ENCODE measurements at places on chromosomes 7 and 10.

- no peak for DNase-seq
Observed at GRCh38 chr10:132010483-132010882, 28.8 kb upstream of the BNIP3 start.

DNA sequence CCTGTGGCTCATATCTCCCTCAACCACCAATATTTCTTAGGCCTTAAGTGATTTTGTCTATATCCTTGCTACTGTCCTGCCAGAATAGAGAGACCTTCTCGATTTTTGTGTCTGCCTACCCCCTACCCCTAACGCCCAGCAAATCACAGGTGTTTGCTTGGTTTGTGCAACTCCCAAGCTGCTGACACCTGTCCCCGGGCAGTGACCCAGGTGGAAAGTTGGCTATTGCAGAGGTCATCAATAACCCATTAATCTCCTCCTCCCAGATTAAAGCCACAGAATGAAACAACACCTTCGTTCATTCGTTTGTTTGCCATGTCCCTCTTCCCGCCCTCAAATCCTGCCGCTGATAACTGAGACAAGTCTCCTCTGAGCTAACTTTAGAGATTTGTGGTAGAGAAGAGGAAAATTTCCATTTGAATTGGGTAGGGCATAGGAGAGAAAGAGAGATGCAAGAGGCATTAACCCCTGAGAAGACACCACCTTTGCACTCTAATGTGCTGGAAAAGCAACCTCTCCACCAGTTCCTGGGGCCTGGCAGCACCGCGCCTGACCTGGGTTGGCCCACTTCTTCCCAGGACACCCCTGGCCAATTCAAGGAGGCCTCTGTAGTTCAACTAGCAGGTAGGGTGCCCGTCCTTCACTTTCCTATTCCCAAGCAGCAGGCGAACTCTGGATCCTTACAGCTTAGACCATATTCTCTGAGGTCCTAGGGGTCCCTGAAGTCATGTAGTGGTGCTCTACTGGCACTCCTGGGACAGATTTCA lies 3.0 kb downstream of the NEUROG3 start:
- no peak for DNase-seq

DNA sequence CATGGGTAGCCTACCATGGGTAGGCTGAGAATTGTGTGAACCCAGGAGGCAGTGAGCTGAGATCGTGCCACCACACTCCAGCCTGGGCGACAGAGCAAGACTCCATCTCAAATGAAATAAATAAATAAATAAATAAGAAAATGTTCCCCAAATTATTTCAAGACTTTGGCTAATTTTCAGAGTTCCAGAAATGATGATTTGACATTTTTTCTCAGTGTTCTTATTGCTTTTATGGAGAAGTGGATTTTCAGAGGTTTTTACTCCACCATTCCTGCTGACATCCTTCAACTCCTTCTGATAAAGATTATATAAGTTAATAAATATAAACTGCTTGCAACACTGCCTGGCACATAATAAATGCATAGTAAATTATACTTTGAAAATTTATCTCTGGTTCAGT lies 80.4 kb upstream of the PRKCQ start:
- DNase-seq: no peak

DNA sequence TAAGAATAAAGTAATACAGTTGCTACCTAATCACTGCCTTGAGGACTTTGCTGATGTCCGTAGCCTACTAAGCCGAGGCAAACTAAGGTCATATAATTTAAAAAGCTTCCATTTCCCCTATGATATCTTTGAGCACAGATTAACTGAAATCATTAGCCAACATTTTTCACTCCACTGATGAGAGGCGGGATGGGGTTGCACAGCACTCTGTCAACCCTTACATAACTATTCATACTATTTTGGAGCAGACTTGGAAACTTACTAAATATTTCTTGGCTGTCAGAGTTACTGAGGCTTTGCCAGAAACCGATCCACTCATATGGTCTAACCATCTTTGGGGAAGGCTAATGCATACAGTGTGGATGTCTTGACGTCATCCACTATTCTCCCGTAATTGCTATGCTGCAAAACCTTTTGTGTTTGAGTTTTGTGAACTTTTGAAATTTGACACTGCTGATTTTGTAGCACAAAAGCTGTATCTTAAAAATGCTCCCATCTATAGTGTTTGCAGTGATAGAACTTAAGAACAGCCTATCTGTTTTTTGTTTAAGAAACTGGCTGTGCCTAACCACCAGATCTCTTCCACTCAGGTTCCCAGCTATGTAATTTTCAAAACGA lies 248.7 kb downstream of the TSPAN12 start:
- DNase-seq: no peak

DNA sequence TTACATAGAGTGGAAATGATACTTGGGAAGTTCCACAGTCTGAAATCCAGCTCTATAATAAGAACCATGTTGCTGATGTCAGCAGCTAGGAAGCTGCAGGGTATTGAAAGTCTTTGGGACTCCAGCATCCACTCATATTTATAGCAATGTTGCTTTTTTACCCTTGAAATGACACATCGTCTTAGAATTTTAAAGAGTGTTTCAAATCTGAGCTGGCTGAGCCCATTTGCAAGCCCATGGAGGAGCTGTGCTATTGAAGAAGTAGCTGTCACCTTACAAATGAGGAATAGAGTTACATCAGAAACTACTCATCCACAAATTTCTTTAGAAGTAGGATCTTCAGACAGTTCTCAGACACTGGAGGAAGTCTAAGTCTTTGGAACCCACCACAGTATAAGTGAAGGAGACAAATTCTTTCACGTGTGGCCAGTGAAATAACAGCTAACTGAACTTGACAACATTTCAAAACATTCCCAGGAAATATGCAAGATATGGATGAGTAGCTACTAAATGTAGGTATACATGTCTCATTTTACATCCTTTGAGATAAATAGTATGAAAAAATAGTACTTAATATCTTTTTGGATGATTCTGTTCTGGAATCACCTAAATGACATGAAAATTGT lies 203.6 kb downstream of the ZNF365 start:
- no peak for DNase-seq

GRCh38 chr7:50730446-50731400 lies 52.0 kb downstream of the GRB10 start:
- DNase-seq: no peak

GRCh38 chr7:36814311-36814710 lies 90.0 kb upstream of the AOAH start:
- no peak for DNase-seq

DNA sequence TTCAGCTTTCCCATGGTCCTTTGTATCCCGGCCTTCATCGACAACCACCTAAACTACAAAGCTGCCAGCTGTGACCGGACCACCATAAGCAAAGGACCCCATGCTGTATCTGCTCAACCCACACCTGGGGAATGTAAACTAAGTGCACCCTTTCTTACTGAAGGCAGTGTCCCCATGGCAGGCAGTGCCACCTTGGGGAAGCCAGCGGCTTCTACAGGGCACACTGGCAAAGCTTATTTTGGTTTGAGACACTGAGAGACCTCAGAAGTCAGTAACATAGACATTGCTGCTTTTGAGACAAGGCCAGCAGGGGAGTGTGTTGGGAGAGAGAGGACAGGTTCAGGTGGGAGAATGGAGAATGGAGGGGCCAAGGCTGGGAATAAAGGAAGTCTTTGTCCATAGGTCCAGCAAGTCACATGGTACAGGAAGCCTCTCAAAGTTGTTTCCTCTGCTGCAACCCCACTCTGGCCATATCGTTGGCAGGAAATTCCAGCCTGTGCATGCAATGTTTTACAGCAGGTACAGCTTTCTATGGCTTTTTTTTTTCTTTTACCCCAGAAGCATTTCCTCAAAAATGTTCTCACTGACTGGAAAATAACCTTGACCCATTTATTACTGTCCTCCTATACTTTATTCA lies 85.9 kb upstream of the NPVF start:
- no peak for DNase-seq

DNA sequence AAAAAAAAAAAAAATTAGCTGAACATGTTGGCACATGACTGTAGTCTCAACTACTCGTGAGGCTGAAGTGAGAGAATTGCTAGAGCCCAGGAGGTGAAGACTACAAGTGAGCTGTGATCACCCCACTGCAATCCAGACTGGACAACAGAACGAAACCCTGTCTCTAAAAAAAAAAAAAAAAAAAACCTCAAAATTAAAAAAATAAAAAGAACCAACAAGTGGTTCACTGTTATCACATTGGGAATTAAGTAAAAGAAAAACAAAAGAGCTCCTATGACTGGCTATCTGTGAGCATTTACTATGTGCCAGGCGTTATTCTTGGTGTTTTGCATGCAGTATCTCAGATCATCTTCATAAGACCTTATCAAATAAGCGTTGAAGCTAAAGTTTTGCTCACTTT lies 66.0 kb downstream of the ANLN start:
- DNase-seq: no peak

GRCh38 chr7:149878523-149878921 lies 4.8 kb downstream of the ATP6V0E2 start:
- no peak for DNase-seq

GRCh38 chr10:61692447-61693010 lies 29.8 kb downstream of the CABCOCO1 start:
- DNase-seq: no peak

GRCh38 chr10:67539312-67539711 lies 156.7 kb downstream of the CTNNA3 start:
- DNase-seq: no peak

GRCh38 chr10:128474571-128474970 lies 348.3 kb upstream of the MKI67 start:
- DNase-seq: no peak

- DNase-seq: no peak
Observed at GRCh38 chr10:131513445-131513844, 201.9 kb upstream of the TCERG1L start.

DNA sequence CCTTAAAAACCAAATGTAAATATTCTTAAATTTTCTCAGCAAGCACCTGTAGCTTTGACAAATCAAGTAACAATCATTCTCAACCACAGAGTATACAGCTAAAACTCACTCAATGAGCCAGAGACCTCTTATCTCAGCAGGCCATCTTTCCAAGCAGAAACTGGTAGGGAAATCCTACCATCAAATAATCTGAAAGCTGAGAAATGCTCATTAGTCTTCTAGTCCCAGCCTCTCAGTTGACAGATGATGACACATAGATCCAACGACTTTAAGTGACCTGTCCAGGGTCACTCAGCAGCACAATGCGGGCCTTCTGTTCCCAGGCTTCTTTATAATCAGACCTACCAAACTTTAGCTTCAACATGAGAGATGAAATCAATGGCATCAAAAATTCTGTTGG lies 184.6 kb downstream of the SGMS1 start:
- DNase-seq: no peak

- DNase-seq: no peak
Observed at GRCh38 chr7:143172354-143172753, 10.9 kb upstream of the TAS2R39 start.

DNA sequence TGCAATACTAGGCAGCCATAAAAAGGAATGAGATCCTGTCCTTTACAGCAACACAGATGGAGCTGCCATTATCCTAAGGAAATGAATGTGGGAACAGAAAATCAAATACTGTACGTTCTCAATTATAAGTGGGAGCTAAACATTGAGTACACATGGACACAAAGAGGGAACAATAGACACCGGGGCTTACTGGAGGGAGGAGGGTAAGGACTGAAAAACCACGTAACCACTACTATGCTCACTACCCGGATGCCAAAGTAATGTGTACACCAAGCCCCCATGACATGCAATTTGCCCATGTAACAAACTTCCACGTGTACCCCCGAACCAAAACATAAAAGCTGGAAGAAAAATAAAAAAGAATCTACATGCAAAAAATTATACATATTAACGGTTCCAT lies 587.0 kb downstream of the PARD3 start:
- DNase-seq: no peak

DNA sequence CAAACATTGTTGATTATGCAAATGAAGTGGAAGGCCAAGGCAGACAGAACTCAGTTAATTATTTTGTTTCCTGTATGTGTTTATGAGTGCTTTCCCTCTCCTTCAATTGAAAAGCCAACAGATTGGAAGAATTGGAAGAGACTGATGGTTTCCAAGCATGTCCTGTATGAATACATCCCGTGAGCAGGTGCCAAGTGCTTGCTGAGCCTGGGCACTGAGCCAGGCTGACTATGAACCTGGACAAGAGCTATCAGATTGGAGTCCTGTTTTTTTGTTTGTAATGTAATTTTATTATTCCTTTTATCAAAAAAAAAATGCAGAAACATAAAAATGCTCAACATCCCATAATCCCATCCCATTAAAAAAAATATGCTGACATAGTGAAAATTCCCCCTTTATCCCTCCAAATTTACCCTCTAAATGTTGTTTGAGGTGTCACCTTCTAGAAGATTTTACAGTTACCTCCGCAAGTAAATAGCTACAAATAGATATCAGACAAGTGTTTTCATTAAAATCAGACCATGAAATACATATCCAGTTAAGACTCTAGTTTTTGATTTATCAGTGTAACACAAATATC lies 449.5 kb downstream of the GRID1 start:
- DNase-seq: no peak

GRCh38 chr7:103394566-103394965 lies 47.1 kb downstream of the PSMC2 start:
- DNase-seq: no peak

DNA sequence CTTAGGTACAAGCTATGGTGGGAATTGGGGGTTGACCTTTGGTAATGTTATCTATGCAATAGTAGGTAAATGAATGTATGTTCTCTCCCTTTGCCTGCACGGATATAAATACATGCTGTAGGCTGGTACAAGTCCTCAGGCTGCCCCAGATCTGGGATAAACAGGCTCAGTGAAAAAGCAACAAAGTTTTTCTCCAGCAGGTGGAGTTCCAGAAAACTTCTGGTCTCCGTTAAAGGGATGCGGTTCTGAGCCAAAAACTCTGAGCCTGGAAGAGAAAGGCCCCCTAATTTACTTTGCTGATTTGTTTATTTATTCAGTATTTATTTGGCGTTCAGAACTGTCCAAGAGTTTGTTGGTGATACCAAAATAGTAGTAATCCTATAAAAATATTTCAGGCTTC lies 204.7 kb downstream of the ADRA2A start:
- no peak for DNase-seq

DNA sequence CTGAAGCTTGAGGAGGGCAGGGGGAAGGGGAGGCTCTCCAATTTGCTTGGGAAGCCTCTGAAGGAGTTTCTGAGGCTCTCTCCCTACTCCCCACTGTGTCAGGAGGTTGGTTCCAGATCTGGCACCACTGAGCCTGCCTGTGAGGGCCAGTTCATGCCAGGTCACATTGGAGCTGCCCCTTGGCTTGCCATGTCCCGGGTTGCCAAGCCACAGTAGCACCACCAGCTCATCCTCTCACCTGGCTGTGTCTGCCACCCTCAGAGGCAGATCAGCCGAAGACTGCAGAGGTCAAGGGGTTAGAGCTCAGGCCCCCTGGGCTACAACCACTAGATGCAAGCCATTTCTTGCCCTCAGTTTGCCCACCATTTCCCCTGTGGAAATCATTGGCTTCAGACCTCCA lies 3.1 kb downstream of the C10orf71 start:
- DNase-seq: no peak

GRCh38 chr7:148318102-148318811 lies 272.3 kb upstream of the C7orf33 start:
- DNase-seq: no peak

DNA sequence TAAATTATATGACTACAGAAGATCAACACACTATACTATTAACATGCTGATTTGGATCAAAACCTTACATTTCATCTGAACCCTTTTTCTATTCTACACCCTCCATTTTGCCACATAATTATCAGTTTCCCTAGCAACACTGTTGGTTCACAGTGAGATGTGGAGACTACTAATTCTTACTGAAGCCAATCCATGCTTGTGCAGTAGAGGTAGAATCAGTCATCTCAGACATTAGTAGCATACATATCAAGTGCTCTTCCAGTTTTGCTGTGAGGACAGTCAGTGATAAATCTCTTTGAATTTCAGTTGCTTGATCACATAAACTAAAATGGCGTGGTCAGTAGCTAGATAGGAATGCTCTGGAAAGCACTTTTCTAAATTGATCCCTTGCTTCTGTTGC lies 70.3 kb downstream of the PON1 start:
- DNase-seq: no peak
